ENCODE measurements at places on chromosomes 5 and 9.

DNA sequence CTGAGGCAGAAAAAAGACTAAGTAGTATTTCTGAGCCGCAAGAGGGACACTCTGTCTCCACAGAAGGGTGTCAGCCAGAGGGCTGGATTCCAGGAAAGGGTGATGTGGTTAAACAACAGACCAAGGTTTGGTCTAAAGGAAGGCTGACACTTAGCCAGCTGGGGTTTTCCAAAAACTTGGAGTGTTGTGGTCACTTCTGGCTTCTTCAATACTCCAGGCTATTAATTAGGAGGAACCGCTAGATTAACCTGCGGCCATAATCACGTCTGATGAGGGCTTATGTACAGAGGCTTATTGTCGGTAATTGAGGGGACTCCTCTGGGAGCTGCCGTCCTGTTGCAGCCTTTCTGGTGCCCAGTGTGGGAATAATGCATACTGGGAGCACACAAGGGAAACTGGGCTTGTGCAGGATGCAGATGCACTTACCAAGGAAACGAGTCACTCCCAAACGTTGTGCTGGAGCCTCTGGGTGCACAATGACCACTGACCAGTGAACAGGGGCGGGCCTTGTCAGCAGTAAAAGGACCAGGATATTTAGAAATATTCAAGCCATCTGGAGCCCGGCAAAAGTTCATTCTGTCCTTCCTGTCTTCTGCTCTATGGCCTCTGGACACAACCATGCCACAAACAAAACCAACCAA lies 70.2 kb upstream of the TUT7 start:
- H3K4me3 ChIP-seq, result no peak overlapping the region
- no peaks in the 10 kb centered on the region for H3K27me3 ChIP-seq
- H3K4me1 ChIP-seq, result 0 out of 2 replicates have a peak, but pooled peaks cover 4% of the 10 kb centered on the region
- H3K36me3 ChIP-seq, result no peaks in the 10 kb centered on the region
- no peak for DNase-seq

DNA sequence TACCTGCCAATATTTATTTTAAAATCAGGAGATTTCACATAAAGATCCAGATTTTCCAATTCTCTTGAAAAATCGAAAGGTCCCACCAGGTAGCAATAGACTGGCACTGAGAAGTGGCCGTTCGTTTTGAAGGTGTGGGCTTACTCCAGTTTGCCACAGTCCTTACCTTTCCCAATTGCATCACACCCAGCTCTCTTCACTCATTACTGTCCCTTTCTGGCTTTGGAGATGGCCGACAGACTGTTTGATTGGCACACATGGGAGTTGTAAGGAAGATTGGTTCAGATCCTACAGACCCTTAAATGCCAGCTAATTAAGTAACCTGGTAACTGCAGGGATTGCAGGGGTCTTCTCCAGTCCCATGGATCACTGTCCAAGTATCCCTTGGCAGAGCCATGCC lies 68.7 kb upstream of the LARP1 start:
- no peaks in the 10 kb centered on the region for H3K36me3 ChIP-seq
- no peak overlapping the region for H3K27ac ChIP-seq
- H3K27me3 ChIP-seq, result no peaks in the 10 kb centered on the region
- no peak for DNase-seq
- peaks cover 5% of the 10 kb centered on the region for H3K4me1 ChIP-seq

DNA sequence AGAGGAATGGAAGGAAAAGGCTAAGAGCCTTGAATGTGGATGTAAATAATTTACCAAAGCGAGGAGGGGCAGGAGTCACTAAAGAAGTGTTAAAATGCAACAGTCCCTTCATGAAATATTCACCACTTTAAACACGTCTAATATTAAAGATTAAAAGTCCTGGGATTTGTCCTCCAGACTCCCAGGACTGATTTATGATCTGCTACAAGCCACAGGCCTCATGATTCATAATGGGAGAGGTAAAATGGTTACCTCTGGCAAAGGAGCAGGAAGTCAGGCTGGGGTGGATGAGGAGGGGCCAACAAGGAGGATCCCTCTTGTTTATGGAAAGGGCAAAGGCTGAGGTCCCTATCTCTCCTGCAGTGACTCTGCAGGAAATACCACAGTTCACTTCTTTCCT lies 292.4 kb downstream of the TRIM32 start:
- peaks cover 5% of the 10 kb centered on the region for H3K4me1 ChIP-seq
- no peak for DNase-seq
- no peak overlapping the region for H3K27ac ChIP-seq
- H3K4me3 ChIP-seq, result no peak overlapping the region
- H3K27me3 ChIP-seq, result no peaks in the 10 kb centered on the region

DNA sequence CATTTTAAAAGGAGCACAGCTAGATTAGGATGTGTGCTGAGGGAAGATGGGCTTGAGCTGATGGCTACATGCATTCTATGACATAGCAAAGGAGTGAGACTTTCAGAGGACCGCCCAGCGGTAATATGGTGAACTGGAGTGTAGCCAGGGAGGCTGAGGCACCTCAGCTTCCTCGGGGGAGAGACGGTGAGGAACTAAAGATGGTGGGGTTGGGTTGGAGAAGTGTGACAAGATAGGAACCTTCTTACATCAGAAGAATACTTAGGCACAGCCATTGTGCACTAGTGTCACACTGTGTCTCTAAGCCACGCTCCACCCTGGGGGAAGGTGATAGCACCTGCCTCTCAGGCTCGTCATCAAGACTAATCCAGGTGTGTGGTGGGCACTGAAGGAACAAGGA lies 118.0 kb upstream of the IRX2 start:
- no peak overlapping the region for H3K4me3 ChIP-seq
- H3K4me1 ChIP-seq, result no peaks in the 10 kb centered on the region
- no peaks in the 10 kb centered on the region for H3K27me3 ChIP-seq
- no peak overlapping the region for H3K27ac ChIP-seq
- H3K36me3 ChIP-seq, result no peaks in the 10 kb centered on the region
- no peak for DNase-seq
